ENCODE measurements at places on chromosomes 7 and 10.

GRCh38 chr7:95577137-95577536 is 19.2 kb downstream of the PDK4 start:
- DNase-seq = no peak

DNA sequence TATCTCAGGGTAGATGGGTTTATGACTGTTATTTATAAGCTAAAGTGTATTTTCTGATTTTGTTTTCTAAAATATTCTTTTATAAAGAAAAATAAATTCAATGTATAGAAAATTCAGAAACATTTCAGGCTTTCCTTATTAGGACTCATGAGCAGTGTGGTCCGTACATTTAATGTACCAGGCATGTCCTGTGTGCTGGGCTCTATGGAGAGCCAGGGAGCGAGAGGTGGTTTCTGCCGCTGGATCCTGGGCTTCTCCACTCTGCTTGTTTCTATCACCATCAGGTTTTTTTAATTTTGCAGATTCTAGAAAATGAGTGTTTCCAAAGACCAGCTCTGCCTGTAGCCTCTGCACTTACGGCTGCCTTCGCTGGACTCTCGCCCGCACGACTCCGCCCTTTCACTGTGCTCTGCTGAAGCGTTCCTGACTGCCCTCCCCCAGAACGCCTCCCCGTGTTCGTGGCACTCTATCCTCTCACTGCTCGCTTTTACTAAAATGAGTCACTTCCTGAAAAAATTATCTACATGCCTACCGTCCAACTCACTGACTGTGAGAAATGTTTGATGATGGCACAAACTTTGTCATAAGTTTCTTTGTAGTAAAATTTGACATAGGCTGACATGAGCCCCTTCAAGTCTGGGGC is 188.5 kb downstream of the ZMYND11 start:
- peak; percentile 47 for DNase-seq

GRCh38 chr10:5547681-5547930 is 22.8 kb downstream of the CALML3 start:
- no peak for DNase-seq

GRCh38 chr10:118207470-118208007 is 134.6 kb downstream of the FAM204A start:
- DNase-seq = no peak

GRCh38 chr10:50918529-50918928 is 33.1 kb upstream of the A1CF start:
- DNase-seq = no peak

DNA sequence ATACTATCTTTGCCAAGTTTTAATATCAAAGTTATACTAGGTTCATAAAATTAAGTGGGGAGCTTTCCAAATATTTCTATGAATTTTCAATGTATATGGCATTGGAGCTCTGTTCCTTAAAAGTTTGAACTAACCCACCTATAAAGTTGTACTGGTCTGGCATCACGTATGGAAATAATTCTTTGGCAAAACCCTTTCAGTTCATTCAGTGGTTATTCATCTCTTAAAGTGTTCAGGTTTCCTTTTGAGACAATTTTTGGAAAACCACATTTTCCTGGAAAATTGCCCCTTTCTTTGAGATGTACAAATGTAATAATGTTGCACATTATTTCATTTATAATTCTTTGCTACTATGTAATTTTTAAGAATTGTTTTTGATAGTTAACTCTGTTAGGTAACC is 62.5 kb upstream of the INPP5A start:
- DNase-seq = no peak

DNA sequence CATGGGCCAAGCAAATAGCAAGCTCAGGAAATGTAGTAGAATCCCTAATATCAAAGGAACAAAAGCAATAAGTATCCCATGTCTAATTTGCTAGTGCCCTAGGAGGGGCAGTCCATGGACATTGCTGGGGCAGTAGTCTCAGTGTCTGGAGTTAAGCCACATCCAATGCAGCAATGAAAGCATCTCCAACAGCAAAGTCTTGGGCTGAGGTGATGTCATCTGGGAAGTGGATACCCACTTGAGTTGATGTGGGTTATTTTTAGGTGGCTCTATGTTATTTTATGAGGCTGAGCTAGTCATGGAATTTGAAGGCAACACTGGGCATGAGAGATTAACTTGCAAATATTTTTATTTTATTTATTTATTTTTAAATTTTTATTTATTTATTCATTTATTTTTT is 540.0 kb downstream of the ETV1 start:
- DNase-seq = no peak

DNA sequence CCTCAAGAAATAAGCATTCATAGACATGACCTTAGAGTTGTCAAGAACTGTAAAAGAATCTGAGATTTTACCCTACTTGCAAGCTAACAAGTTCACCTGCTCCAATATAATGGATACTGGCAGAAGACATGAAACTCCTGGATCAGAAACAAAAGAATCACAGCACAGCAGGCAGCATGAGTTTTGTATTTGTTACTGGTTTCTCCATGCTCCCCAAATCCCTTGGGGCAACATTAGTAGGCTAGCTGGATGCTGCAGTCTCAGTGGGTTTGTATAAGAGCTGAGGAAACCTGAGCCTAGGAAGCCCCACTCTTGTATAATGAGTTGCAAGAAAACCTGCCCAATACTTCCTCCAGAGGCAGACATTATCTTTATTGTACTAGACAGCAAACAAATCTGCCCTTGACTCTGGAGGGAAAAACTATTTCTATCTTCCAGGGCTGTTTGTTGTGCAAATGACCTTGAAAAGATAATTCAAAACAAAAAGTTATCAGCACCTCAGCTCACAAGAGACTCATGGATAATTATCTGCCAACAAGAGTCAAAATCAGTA is 64.8 kb downstream of the ABLIM1 start:
- no peak for DNase-seq

GRCh38 chr10:68792115-68792514 is 35.2 kb upstream of the STOX1 start:
- no peak for DNase-seq

DNA sequence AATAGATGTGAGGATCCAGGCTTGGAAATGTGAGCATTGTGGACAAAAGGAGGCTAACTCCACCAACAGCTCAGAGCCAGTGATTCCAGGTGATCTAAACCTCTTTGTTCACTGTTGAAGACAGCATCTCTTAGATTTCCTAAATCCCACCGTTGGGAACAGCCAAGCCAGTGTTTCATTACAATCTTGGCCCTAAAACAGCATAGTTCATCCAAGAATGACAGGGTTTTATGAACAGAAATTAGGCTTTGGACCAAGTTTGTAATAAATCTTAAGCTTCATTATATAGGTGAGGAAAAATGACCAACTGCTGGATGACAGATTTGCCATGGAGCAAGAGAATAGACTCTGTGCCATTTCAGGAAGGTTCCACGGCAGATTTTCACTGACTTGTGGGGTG is 65.8 kb downstream of the MTURN start:
- no peak for DNase-seq

DNA sequence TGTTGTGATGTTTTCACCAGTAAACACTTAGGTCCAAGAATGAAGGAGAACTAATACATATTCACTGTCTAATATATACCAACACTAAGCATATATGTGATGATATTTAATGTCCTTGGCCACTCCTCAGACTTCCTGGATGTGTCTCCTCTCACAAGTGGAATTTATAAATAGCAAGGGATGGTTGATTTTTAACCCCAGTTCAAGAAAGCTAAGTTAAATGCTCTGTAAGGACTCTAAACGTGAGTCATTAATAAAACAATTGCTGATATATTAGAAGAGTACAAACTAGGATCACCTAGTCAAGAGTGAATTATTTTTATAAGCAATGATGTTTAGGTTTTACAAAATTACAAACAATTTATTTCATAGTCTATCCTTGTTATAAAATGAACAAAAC is 355.9 kb upstream of the TMEM229A start:
- no peak for DNase-seq

DNA sequence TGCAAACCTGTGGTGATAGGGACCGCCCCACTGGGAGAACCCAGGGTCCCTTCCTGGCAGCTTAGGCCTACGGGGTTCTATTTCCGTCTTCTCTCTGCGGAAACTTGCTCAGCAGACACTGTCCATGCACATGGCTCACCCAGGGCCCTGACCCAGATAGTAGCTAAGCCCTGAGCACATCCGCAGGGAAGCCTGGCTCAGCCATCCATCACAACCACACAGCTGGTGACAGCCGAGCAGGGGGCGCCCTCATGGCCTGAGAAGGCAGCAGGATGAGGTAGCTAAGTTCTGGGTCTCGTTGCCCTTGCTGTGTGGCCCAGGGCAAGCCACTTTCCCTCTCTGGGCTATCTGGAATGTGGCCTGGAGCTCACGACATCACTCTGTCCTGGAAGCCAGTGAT is 23.3 kb downstream of the NPTX2 start:
- DNase-seq = no peak

DNA sequence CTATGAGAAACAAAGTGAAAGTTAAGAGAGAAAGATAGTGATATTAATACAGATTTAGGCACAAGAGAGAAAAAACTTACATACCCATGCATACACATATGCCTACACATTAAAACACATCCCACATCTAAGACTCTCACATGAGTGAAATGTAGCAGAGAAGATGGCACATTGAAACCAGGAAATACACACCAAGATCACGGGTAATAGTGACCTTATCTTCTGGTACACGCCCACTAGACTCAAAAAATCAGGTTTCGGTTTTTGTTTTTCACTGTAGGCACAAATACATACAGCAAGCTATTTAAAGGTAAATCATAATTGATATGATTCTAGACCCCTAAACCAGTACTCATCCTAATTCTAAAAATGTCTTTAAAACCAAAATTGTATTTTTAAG is 225.2 kb upstream of the TAC1 start:
- no peak for DNase-seq

GRCh38 chr7:131497454-131497853 is 59.0 kb downstream of the PODXL start:
- DNase-seq = no peak
